KBM-7 (cell line): ENCODE measurements at places on chromosomes 12 and 14.
A peak's percentile ranks its signal among the peaks of the same experiment; 100 is the strongest.

DNA sequence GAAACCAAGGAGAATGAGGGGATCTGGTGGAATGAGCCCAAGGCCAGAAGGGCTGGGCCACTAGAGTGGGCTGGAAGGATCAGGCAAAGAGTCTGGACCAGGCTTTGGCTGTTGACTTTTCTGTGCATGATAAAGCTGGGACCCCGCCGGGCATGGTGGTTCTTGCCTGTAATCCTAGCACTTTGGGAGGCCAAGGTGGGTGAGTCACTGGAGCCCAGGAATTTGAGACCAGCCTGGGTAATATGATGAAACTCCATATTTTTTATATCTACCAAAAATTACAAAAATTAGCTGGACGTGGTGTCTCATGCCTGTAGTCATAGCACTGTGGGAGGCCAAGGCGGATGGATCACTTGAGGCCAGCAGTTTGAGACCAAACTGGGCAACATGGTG, 393 bp upstream of the KLHL33 start:
- DNase-seq = no peak

DNA sequence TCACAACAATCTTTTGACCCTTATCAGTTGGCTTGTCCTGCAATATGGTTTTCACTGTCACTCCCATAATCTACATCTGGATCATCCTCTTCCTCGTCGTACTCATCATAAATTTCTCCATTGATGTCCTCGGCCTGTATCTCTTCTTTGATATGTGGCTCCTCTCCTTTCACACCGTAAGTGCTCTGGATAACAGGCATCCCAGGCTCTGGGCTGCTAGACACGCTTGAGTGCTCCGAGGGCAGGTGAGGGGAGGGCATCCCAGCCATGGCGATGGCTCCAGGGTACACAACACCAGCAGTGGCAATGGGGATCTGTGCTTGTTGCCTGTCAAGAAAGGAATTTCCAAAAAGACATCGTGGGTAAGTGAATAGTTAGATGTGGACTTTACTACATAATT, 415.3 kb downstream of the SOX5 start:
- no peak for DNase-seq

DNA sequence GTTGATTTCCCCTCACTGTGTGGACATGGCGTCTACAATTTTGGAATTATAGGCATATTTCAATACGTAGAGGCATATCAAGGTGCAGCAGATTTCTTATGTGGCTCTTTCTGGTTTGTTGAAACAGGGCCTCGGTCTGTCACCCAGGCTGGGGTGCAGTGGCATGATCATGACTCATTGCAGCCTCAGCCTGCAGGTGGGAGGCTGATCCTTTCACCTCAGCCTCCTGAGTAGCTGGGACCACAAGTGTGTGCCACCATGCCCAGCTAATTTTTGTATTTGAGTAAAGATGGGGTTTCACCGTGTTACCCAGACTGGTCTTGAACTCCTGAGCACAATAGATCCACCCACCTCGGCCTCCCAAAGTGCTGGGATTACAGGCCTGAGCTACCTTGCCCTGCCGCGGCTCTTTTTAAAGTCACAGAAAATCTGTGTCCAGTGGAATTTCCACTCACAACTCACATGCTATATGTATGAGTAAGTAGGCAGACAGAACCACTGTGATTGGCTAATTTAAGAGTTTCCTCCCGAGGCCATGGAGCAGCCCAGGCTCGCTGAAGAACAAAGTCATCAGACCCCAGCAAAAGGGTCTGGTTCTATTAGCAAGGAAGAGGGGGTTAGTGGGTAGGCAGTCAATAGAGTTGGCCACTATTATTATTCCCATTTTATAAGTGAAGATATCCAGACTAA, 9.1 kb downstream of the GNG2 start:
- no peak for DNase-seq

DNA sequence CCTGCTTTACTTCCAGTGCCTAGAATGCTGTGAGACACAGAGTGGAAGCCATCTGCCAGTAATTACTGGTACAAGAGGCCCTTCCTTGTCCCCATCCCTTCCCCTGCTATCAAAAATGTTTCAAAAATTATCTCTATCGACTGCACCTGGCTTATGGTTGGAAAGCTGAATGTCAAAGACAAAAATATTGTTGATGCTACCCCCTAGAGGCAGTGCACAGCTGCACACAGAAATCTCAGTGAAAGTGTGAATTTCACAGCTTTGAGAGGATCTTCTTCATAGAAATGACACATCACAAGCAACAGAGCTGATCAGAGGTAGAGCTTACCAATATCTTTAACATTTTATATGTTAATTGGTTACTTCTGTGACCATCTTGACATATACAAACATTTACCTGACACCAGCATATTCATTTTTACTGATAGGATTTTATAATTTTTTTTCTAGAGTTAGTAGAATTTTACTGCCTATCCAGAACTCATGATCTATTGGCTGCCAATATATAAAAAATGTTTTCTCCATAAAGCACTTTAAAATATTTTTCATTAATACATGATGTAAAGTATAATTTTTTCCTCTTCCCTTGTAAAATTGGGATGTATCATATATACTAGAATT, 138.0 kb downstream of the AACS start:
- peak; percentile 48 for DNase-seq

DNA sequence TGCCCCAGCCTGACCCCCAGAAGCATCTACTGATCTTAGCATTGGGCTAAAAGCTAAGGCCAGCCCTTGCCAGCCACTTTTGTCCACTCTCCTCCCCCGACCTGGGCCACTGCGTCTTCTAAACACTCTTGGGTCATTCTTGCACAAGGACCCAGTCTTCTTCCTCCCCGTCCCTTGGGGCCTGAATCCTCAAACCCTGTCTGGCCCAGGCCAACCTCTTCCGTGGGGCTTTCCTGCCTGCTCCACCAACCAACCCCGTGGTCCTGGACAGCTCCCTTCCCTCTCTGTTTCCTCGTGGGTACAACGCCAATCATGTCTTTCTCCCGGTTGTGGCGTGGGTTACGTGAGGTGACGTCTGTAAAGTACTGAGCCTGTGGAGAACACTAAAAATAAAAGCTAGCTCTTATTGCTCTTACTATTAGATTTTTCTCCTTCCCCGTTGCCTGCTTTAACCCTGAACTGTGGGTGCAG, 21.5 kb downstream of the FAM222A start:
- no peak for DNase-seq

- DNase-seq = no peak
Measured at GRCh38 chr14:68520637-68521556, 272.0 kb downstream of the ZFP36L1 start.

DNA sequence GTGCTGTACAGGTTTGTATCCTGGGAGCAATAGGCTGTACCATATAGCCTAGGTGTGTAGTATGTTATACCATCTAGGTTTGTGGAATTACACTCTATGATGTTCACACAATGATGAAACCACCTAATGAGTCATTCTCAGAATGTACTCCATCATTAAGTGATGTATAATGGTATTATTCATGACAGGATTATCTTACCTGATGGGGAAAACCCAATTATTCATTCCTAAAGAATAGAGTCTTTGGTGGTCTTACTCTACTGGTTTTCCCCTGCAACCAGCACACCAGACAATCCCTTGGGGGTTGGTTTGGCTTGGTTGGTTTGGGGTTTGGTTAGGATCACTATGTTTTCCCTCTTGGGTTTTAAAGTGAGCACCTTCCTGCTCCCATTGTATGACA, 12.6 kb upstream of the OR10P1 start:
- DNase-seq = no peak

- DNase-seq = no peak
Measured at GRCh38 chr12:126627596-126627995, 1562.4 kb downstream of the AACS start.

- DNase-seq = peak; percentile 94
Measured at GRCh38 chr14:90785471-90785870, 30.8 kb downstream of the TTC7B start.

- DNase-seq = no peak
Measured at GRCh38 chr14:102574281-102575159, 17.9 kb upstream of the RCOR1 start.

DNA sequence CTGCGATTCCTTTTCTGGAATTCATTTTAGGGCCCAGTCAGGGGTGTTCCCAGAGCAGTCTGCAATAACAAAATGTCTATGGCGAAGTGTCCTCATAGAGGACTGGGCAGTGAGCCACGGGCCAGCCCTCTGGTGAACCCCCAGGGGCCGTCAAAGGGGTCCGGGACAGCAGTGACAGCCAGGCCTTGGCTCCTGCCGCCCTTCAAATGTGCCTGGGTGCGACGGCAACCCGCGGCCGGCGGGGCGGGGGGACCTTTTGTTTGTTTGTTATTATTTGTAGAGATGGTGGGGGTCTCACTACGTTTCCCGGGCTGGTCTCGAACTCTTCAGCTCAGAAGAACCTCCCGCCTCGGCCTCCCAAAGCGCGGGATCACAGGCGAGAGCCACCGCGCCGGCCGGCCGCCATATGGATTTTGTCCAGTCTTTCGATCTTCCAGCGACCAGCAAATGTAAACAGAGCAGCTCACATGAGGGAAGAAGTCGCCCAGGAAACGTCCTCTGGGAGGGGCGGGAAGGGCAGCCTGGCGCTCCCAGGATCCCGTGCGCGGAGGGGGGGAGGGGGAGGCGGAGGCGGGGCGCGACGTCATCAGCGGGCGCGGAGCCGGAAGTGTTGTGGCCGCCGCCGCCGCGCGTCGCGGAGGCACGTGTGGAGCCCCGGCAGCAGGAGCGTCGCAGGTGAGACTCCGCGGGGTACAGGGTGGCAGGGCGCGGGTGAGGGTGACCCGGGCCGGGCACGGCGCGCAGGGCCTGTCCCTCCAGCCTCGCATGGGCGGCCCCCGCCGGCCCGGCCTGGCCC, at the start of gene TRMT61A:
Gene TRMT61A, plus strand, starts transcription at position 610 of the 796 bp plus-strand sequence. CDS start 783 bp downstream, outside the sequence.
- DNase-seq = peak; percentile 35

GRCh38 chr14:100304825-100305323, 1.4 kb downstream of the SLC25A29 start:
- peak; percentile 47 for DNase-seq

DNA sequence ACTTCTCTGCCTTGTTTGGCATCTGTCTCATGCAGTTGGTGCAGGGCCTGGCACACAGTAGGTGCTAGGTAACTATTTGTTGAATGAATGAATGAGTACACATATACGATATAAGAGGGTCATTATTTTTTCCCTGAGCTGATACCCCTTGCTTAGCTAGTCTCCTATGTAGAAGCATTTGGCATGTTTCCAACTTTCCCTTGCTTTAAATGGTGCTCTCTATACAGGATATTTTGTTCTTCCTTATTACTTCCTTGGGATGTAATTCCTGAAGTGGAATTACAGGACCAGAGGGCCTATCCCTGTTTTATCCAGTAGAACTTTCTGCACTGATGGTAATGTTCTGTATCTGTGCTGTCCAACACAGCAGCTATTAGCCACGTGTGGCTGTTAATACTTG, 250.1 kb upstream of the PWP1 start:
- no peak for DNase-seq

DNA sequence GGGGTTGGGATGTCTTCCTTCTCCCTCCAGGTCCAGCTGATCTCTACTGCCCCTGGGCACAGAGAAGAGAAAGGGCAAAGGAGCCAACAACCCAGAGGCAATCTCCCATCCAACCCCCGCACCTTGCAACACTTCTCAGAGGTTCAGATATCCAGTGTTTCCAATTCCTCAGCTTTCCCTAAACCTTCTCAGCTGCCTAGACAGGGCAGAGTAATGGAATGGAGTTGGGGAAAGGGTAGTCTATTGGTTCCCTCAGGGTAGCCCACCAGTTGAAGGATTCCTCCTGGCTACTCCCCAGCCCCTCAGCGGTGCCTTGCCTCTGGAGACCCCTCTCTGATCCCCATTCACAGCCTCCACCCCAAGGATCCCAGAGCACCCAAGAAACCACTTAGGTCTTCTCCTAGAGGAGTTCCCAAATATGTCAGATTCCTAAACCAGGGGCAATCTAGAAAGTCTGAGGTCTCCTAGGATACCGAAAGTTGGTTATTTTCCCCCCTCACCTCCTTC, 537 bp downstream of the NFE2 start:
- DNase-seq = no peak

GRCh38 chr14:69002069-69002468, 23.0 kb upstream of the ACTN1 start:
- DNase-seq = no peak

DNA sequence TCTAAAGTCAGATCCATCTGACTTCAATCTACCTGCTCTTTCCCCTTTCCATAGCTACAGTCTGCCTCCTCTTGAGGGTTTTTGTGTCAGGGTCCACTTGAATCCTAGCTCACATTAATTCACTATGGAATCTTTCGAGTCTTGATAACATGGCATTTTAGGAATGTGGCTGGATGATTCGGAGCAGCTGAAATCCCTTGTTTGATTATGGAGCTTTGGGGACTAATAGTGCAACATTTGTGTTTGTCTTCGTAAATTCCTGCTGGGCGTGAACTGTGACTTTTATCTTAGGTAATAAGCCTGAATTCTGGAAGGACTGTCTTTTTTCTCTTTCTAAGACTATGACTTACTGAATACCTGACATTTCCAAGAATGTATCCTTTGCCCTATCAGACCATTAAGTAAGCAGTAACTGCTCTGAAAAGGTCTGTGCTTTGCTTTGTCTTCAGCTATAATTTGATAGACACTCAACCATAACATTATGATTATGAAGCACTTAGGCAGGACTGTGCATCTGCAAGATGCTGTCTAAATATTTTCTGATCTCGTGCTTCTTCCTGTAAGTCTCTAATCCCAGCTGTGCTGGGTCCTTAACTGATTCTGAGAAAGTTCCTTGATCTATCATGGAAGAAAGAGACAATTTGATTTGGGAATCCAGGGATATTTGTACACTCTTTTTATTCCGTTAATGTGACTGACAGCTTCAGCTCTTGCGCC, 19.0 kb upstream of the PELI2 start:
- no peak for DNase-seq

GRCh38 chr12:122732611-122733010, 2.0 kb upstream of the HCAR1 start:
- DNase-seq = no peak

GRCh38 chr14:27613102-27613501, 1015.3 kb upstream of the NOVA1 start:
- no peak for DNase-seq

- DNase-seq = peak; percentile 53
Measured at GRCh38 chr14:93115821-93116675, at the start of gene ITPK1. Gene ITPK1 (minus strand): TSS chr14:93115925. CDS start chr14:93115163, 762 bp downstream.

DNA sequence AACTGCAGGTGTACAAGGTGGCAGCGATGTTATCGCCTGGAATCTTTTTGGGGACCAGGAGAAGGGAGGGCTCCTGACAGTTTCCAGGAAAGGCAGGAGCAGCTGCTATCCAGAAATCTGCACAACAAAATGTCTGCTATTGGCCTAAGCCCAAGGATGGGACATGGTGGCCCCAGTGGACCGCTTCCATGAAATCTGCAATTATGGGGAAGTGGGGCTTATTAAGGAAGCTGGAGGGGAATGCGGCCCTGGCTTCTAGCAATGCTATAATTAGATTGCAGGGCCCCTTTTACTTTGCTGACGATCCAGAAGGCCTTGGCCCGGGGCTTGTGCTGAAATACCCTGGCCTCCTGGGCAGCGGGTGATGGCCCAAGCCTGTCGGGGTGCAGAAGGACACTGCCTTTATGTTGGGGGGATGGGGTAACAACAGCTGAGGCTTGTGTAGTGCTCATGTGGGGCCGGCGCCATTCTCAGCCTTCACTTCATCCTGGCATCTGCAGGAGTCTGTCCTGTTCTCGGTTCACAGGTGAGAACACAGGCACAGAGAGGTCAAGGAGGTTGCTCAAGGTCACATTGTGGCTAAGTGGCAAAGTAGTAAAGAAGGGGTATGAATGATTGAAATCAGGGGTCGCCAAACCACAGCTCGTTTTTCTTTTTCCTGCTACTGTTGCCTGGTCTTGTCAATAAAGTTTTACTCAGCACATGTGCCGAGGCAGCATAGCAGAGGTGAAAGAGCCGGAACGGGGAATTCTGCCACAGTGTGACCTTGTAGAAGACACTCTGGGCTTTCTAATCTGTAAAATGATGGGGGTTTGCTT, 153.5 kb downstream of the RBM19 start:
- no peak for DNase-seq

GRCh38 chr14:99747582-99748330, 45.5 kb upstream of the EML1 start:
- no peak for DNase-seq
